ENCODE measurements at places on chromosomes 5 and 9.

- no peak for DNase-seq
Observed at GRCh38 chr9:77017505-77017894, 2.0 kb upstream of the FOXB2 start.

- DNase-seq: peak; percentile 60
Observed at GRCh38 chr5:17219006-17219422, 1.6 kb downstream of the BASP1 start.

GRCh38 chr5:37786862-37787519 lies 52.9 kb downstream of the GDNF start:
- DNase-seq: peak; percentile 74

- no peak for DNase-seq
Observed at GRCh38 chr9:131713016-131713415, 26.9 kb downstream of the RAPGEF1 start.

- DNase-seq: peak; percentile 71
Observed at GRCh38 chr5:97499605-97500004, 316.6 kb upstream of the RIOK2 start.

- no peak for DNase-seq
Observed at GRCh38 chr9:18129809-18130334, 344.1 kb upstream of the ADAMTSL1 start.

- no peak for DNase-seq
Observed at GRCh38 chr9:35294556-35294955, 132.7 kb downstream of the UNC13B start.

- DNase-seq: no peak
Observed at GRCh38 chr9:37955781-37956422, 52.0 kb upstream of the SLC25A51 start.

GRCh38 chr5:94748212-94748611 lies 129.7 kb downstream of the SLF1 start:
- DNase-seq: no peak

DNA sequence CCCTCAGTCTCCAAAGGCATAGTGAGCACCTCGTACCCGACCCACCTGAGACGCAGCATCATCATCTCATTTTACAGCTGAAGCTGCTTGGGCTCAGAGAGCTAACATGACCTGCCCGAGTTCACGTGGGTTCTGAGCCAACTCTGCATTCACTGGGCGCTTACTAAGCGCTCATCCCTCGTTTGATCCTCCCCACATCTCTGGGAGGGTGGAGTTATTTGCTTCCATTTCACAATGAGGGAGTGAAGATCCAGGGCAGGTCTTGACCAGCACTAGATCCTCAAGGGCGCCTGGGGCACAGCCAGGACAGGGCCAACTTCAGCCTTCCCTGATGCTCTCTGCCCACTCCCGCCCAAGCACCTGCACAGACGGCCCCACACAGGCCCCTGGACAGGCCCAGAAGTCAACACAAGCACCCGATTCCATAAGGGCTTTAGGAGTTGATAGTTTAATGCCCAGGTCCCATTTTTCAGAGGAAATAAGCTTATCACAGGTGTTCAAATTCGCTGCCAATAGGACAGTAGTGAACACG lies 80.8 kb downstream of the HRH2 start:
- no peak for DNase-seq

GRCh38 chr5:83270311-83270710 lies 193.0 kb downstream of the XRCC4 start:
- DNase-seq: no peak

GRCh38 chr5:72511366-72511765 lies 4.2 kb upstream of the ZNF366 start:
- DNase-seq: no peak

GRCh38 chr5:61052882-61053281 lies 107.9 kb downstream of the NDUFAF2 start:
- peak; percentile 14 for DNase-seq

DNA sequence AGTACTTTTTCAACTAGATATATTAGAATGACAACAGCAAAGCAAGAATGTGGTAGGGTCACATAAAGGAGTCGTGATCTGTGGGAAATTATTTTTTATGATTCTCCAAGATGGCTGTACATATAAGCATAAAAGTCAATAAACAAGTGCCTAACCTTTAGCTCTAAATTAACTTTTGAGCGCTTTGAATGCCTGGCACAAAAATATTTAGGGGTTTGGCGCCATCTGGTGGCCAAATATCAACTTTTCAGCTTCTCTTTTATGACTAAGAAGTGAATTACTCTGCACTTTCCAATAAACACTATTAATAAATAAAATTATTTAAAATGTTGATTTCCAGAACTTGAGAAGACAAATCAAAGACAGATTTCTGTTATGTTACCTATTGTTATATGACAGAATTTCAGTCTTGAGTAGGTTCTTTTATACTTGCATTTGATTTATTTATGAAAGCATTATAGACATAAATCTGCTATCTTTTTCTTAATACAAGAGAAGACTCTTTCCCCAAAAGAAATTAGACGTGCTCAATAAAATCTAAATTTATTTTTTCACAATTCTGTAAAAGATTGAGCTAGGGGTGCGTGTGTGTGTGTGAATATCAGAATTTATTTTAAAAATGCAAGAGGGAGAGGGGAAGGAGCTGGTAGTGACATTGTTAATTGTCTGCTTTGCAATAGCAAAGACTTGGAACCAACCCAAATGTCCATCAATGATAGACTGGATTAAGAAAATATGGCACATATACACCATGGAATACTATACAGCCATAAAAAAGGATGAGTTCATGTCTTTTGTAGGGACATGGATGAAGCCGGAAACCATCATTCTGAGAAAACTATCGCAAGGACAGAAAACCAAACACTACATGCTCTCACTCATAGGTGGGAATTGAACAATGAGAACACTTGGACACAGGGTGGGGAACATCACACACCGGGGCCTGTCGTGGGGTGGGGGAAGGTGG lies 36.7 kb upstream of the ARRDC3 start:
- DNase-seq: peak; percentile 39

DNA sequence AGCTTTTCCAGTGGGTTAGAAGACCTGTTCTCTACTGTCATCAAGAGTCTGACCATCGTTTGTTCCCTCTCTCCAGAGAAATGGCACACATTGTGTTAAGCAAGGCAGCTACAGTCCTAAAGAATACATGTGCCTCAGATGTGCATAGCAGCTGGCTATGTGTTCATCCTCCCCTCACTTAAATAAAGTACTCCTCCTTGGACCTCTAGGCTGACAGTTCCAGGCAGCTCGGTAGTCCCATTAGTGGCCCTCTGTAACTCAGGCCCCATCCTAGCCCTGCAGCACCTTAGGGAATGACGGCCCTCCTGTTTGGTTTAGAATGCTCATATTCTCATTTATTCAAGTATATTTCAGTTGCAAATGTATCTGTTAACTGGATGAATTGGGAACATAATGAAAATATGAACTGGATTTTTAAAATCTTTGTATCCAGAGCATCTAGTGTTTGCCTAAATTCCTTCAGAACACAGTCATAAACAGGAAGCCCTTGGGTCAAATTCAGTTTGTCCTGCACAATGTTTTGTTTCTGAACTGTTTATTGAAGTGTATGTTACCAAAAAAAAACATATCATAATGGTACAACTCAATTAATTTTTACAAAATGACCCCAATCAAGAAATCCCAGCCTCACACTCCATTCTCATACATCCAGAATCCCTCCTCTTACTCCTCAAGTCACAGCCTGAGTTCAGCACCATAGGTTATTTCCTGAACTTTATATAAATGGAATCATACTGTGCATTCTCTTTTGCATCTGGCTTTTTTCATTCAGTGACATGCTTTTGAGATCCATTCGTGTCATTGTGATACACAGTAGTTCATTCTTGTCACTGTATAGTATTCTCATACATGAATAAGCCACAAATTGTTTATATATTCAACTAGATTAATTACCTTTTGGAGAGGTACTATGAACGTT lies 1.6 kb upstream of the ASPN start:
- DNase-seq: no peak

- no peak for DNase-seq
Observed at GRCh38 chr5:139901251-139901575, 105.6 kb downstream of the PSD2 start.

GRCh38 chr5:45081082-45081481 lies 272.3 kb downstream of the MRPS30 start:
- no peak for DNase-seq

DNA sequence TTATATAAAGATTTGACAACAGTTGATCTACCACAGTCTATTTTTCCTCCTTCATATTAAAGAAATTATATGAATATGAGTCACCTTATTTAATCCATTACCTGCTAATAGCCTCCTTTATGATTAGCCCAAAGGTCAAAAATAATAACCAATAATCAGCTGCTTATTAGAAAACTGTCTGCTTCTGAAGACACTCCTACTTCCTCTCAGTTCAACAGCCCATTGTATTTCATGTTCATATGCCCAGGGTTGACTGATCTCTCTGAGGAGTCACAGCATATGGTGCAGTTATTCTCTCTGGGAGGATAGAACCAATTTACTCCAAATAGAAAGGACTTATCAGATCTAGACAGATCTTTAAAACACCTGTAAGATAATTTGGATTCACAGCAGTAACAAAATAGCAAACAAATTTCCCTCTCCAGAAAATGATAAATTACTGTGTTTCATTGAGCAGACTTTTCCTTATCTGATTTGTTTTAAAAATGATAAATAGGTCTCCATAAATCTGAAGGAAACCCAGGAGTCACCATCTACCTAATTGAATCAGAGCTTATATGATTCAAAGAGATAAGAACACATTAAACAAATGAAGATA lies 180.4 kb upstream of the ITGA1 start:
- no peak for DNase-seq

DNA sequence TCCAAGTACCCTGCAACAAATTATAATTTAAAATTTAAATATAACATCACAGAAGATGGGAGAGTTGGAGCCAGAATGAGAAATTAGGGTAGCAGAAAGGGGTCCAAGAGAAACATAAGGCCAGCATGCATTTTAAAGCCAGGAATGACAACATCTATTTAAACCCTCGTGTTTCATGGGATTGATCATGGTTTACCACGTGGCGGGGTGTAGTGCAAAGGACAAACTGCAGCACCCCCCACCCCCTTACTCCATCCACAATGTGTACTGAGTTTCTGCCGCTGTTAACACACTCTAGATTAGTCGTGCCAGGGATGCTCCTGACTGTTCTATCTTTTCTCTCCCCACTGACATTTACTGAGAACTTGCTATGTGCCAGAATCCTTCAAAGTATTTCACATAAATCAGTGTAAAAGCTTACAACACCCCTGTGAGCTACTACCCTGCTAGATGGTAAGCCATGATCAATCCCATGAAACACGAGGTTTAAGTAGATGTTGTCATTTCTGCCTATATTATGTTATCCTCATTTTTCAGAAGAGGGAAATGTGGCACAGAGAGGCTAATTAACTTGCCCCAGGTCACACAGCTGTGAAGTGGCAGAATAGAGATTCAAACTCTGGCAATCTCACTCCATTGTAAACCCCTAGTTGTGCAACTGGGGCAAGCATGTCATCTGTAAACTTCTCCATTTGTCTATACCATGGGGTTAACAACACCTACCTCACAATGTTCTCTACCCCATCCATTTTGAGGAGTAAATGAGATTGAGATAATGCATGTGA lies 136.3 kb downstream of the ENTREP1 start:
- DNase-seq: no peak

GRCh38 chr9:79471580-79472543 lies 99.9 kb upstream of the TLE4 start:
- peak; percentile 59 for DNase-seq

DNA sequence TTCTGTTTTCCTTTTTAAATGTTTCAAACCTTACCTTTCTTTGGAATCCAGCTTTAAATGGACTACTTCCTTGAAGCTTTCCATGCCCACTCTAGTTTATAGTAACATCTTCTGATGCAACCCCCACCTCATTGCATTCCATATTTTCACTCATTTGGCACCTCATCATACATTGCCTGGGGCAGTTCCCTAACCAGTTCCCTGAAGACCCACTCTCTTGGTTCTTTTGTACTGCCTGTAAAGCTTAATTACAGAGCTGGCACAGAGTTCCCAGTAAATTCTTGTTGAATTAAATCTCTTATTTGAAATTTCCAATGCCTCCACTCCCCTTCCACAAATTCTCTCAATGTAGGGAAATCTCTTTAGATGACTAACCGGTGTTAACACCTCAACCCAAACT lies 257.2 kb downstream of the ARRDC3 start:
- no peak for DNase-seq

DNA sequence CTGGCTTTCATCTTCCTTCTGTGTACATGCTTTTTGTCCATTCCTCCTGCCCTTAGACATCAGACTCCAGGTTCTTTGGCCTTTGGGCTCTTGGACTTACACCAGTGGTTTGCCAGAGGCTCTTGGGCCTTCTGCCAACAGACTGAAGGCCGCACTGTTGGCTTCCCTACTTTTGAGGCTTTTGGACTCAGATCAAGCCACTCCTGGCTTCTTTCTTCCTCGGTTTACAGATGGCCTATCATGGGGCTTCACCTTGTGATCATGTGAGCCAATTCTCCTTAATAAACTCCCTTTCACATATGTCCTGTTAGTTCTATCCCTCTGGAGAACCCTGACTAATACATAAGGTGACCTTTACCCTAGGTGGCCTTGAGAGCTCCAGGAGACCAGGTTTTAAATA lies 189.1 kb upstream of the CCNG1 start:
- DNase-seq: no peak

DNA sequence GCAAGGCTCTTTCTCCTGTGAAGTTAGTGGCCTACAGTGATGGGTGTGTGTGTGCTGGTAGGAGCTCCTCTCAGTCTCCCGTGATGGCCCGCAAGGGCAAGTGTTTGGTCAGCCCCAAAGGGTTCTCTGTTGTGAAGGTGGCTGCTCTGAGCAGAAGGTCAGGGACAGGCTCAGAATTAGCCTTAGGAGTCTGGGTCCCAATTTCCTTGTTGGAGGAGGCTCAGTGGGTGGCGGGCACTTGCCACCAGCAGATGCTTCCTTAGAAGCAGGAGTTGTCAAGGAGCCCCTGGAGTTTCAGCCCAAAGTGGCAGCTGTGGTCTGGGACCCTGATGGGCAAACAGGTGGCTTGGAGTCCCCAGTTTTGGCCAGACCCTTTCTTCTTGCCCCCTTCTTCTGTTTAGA lies 154.4 kb downstream of the MACROH2A1 start:
- no peak for DNase-seq

DNA sequence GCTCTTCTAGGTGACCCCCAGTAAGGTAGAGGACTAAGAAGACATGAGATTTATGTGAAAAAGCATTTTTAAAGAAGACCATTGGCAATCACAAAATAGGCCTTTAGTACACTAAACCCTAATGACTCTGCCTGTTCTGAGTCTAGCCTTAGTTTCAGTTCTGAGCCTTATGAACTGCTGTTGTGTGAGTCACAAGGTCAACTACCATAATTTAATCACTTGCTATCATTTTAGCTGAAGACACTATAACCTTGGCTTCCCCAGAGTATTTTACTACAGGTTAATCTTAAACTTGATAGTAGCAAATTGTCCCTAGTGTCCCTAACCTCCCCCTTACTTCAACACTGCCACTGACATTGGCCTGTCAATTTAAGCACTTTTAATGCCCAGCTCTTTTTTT lies 34.4 kb downstream of the APC start:
- DNase-seq: no peak

DNA sequence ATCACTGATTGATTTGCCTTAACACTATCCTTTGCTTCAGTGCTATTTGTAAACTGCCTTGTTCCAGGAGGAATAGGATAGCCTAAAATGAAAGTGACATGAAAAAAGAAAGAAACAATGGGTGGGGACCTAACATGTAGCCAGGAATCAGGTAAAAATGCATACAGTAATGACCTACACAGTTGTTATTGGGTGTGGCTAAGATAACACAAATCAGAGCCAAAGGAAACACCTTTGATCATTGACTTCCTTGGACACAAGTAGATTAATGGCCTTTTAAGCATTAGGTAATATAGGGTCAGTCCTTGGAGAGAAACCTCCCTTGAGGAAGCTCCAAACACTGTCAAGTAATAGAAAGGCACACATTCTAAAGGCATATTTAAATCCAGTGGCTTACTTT lies 220.4 kb downstream of the TRPM3 start:
- DNase-seq: no peak

GRCh38 chr9:12666813-12667212 lies 26.4 kb upstream of the TYRP1 start:
- DNase-seq: no peak
